Adrenal gland (tissue), 19 donors: ENCODE measurements at places on chromosomes 3 and 15. TPM values are rescaled to one million over a fixed set of nuclear protein-coding genes. Genes with fewer than 3 reads are reported as not detected.

DNA sequence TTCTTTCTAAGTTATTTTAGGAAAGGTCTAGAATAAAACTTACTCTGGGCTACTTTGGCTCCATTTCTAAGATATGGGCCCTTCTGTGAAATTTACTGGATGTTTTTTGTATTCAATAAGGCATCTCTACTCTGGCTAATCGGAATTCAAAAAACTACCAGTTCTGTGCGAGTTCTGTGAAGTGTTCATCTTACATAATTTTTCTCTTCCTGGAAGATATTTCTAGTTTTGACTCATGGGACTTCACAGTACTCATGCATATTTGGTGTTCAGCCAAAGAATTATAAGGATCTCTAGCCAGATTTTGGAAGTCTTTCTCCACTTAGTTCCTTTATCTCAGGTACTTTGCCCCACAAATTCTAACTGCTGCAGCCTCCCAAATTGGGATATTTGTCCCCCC, 46.4 kb upstream of the MBNL1 start:
- DNase-seq, result no peak

GRCh38 chr3:151379083-151379734, 5.3 kb downstream of the P2RY12 start:
- DNase-seq, result no peak

DNA sequence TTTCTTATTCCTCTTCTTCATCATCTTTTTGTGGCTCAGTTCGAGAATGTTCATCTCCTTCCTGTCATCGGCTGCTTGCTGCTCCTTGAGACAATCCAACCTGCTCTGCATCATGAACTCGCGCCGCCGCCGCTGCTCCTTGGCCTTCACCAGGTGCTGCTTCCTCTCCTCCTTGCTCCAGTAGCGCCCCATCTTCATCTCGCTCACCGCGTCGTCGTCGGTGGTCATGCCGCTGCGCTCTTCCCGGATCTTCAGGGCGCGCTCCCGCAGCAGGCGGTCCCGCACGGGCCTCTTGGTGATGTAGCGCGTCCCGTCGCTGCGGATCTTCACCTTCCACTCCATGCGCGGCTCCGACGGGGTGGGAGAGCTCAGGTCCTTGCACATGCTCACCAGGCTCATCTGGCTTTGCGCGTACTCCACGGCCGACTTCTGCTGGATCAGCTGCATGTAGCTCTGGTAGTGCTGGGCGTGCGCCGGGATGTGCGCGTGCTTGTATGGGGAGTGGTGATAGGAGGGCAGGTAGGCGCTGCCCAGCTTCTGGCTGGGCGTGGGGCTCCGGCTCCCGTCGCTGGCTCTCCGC, 241.2 kb downstream of the PDZRN3 start:
- DNase-seq, result no peak

DNA sequence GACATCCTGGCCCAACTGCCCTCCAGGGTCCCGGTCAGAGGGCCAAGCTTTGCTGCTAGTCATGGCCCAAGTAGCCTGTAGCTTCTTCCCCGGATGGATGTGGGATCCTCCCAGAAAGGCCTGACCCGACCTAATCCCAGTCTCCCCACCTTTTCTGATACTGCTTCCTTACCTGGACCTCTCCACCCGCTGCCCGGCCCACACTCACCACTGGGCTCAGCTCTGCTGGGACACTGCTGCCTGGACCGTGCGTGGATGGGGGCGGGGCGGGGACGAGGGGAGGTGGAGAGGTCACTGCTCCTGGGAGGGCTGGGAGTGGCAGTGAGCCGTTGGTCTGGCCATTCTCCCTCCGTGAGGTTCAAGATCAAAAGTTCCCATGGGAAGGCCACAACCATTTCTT, 40.3 kb upstream of the FURIN start:
- DNase-seq, result no peak

- DNase-seq, result no peak
Measured at GRCh38 chr3:45688194-45688881, 858 bp upstream of the SACM1L start.

- DNase-seq, result no peak
Measured at GRCh38 chr3:107630779-107631178, 108.0 kb downstream of the BBX start.

DNA sequence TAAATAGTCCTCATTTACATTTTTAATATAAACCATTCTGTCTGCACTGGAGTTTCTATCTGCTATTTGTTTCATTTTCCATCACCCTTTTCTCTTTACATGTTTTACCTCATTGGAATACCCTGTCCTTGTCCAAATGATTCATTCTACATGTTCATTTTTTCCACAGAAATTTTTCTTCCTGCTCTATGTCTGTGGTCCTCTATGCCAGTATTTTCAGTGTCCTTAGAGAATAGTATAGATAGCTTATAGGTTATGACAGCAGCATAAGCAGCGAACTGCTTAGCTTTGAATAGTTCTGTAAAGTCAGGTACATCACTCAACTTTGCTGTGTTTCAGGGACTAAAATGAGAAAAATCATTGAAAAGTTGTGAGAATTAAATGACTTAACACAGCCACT, 742.3 kb upstream of the CBLB start:
- DNase-seq, result no peak

- no peak for DNase-seq
Measured at GRCh38 chr3:9135930-9136525, 113.4 kb downstream of the SRGAP3 start.

GRCh38 chr15:66043264-66043663, 174.0 kb downstream of the RAB11A start:
- no peak for DNase-seq

DNA sequence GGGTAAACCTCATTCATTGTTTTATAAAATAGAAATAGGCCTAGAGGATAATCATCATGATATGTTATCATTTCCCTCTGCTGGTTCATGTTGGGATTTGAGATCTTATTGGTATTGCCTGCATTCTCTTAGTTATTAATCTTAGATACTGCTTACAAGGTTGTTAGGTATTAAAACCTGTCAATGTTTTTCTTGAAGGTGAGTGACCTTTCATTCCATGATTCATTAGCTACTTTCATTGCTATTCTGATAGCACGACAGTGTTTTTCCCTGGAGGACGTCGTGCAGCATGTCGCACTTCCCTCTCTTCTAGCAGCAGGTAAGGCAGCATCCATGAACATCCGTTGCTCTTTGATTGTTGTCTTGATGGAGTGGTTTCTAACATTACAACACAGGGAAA, 17.1 kb downstream of the P2RY12 start:
- no peak for DNase-seq

DNA sequence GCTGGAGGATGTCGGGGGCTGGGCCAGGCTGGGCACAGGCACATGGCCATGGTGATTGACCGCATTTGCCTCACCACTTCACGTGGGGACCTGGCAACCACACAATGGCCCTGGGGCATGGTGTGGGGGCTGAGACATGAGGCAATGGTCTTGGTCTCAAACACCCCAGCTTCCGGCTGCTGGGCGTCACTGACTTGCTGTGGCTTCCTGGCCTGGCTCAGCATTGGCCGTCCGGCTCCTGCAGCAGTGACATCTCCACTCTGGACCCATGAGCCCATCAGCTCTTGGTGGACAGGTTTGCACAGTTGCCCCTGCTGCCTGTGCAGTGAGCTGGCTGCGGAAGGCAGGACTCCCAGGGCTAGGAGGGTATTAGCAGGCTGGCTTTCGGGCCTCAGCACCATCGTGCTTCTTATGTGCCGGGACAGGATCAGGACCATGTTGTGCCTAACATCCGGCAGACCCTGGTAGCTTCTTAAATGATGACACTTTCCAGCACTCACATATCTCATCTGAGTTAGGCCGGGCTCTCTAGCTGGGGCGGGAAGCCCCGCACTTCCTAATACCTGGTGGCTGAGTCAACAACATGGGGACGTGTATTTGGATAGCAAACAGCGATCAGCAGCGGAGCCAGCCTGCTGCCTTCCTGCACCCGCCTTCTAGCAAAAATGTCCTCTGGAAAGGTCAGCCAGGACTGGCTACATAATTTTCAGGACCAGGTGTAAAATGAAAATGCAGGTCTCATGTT, 34.1 kb downstream of the ZNF710 start:
- DNase-seq, result peak; percentile 74

SLC7A14 gene
- 0.03 TPM for total RNA-seq

CCDC80 gene
- 16.2 TPM for total RNA-seq

HRG gene
- not detected for total RNA-seq

TM4SF4 gene
- total RNA-seq, result 1.0 TPM

SPSB4 gene
- 2.0 TPM for total RNA-seq
